ENCODE measurements at places on chromosomes 12 and 14.

GRCh38 chr12:67415473-67415872, 146.3 kb downstream of the CAND1 start:
- DNase-seq: no peak

GRCh38 chr12:130658145-130658911, 57.8 kb downstream of the RIMBP2 start:
- DNase-seq: no peak

- DNase-seq: no peak
Measured at GRCh38 chr12:94297876-94298505, 149.6 kb downstream of the PLXNC1 start.

- DNase-seq: no peak
Measured at GRCh38 chr12:64103825-64104740, 118.0 kb downstream of the KICS2 start.

DNA sequence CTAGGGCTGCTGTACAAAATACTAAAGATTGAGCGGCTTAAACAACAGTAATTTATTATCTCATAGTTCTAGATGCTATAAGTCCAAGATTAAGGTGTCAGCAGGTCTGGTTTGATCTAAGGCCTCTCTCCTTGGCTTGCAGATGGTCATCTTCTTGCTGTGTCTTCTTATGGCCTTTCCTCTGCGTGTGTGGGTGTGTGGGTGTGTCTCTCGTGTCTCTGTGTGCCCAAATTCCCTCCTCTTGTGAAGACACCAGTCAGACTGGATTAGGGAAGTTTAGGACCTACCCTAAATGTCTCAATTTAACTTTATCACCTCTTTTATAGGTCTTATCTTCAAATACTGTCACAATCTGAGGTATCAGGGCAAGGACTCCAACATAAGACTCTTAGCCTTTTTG, 28.3 kb downstream of the DDHD1 start:
- DNase-seq: no peak

DNA sequence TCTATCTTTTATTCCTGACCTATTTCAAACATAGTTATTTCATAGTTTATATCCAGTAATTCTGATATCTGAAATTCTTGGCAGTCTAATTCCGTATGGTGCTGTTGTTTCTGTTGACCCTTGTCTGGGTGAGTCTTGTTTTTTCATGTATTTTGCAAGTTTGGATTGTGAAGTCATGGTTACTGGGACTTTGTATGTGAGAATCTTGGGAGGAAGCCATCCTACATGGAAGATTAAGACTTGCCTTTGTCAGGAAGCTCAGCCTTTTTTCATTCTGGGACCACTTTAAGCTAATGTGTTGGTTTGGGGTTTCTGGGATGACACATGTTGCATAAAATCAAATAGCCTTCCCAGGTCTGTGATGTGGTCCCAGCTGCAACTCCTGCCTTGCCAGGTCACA, 191.6 kb upstream of the E2F7 start:
- no peak for DNase-seq

DNA sequence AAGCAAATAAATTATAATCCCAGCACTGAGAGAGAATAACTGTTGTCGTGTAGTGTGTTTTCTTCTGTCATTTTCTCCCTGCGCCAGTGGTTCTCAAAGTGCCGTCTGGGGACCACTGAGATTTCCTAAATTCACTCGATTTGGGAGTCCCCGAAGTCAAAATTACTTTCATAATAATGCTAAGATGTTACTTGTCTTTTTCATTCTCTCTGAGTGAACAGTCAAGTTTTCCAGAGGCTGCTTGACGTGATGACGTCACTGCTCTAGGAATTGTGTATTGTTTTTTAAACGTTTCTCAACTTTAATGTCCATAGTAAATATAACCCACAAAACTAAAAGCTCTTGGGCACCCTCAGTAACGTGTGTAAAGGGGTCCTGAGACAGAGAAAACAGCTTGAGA, 796 bp upstream of the POP5 start:
- no peak for DNase-seq

- peak; percentile 46 for DNase-seq
Measured at GRCh38 chr14:101490771-101491170, 70.5 kb upstream of the DIO3 start.

DNA sequence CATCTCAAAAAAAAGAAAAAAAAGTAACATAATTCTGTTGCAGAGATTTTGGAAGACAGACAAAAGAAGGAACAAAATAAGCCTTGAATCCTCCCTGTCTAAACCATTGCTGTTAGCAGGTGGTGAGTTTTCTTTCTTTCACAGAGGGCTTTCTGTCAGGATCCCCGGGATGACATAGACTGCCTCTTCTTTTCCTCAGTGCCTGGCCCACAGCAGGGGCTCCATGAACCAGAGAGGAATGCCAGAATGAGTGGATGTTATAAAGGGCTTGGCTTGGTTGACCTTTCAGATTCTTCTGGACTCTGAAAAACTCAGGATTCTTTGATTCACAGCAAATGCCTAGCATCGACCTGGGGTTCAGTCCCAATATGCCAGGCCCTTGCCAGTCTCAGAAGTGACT, 45.8 kb upstream of the CORO1C start:
- no peak for DNase-seq

DNA sequence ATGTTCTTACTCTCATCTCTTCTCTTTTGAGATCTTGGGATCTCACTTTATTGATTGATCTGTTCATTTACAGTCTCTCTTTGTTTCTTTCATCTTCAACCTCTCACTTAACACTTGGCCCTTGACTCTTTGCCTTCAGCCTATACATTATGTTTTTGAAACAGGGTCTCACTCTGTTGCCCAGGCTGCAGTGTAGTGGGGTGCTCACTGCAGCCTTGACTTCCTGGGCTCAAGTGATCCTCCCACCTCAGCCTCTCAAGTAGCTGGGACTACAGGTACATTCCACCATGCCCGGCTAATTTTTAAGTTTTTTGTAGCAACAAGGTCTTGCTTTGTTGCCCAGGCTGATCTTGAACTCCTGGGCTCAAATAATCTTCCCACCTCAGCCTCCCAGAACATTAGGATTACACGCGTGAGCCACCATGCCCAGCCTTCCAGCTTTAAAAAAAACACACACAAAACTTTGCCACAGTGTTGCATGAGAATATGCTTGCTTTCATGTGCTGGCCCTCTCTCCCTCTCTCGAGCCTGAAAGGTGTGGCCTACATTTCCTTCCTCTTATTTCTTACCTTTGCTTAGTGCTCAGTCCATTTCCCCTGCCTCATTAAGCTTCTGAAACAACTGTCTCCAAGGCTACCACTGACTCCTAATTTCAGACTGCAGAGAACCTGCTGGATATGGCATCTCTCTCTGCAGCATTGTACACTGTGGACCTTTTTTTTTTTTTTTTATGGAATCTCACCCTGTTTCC, 9.9 kb downstream of the DIP2B start:
- DNase-seq: no peak

DNA sequence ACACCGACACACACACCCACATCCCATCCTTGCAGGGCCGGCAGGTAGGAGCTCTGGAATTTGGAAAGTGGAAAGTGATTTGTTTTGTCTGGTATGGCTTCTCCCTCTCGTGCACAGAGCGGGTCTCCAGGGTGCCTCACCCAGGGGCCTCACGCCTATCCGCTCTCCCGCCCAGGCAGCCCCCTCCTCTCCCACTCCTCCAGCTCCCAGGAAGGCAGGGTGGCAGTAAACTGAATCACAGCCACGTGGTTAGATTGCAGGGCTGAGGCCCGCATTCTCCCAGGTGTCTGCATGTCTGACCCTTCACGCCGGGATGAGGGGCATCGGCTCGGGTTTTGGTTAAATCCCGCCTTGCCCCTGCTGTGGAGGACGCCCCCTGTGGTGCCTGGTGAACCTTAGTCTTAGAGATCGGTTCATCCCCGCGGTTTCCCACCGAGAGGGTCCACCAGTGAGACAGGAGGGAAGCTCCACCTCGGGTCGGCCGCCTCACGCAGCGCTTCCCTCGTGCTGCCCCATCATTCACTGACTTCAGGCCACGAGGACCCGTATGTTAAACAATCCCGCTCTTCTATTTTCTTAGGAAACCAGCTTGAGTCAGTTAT, 64.4 kb downstream of the ADGRD1 start:
- DNase-seq: no peak

DNA sequence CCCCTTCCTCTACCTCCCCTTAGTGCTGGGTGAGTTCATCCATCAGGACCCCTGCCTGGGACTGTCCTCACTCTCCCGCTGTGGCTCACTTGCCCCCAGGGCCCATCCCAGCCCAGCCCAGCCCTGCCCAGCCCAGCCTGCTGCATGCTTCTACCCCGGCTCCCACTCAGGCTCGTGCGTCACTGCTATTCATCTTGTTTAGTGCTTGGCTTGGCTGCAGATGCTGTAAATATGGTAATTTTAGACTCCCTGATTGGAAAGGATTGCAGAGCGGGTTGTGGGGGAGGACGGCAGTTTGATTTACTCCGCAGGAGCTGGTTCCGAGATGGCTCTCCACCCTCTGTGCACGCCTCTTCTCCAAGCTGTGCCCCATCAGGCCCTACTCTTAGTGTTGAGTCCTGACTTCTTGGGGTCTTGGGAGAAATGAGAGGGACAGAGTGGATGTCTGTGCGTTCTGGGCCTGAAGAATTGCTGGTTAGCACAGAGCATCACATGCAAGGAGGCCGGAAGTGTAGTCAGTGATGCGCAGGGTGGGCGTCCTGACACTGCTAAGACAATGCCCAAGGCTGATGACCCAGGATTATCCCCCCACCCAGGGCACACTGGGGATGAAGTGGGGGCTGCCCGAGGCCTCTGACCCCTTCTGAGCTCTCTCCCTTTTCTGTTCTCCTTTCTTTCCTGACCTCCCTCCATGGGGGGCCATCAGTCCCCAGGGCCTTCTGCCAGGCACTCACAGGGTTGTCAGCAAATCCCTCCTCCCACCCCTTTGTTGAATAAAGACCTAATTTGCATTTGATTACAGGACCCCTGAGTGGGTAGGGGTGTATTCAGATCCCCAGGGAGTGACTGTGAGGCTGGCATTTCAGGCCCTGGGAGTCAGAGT, 244.4 kb downstream of the ZFP36L1 start:
- peak; percentile 97 for DNase-seq

GRCh38 chr12:68403711-68404110, 71.5 kb upstream of the MDM1 start:
- no peak for DNase-seq

GRCh38 chr12:104136577-104136976, 1.4 kb downstream of the NFYB start:
- DNase-seq: no peak

GRCh38 chr12:131049549-131050339, 96.0 kb downstream of the ADGRD1 start:
- DNase-seq: no peak

- DNase-seq: no peak
Measured at GRCh38 chr12:96549341-96549740, 60.0 kb downstream of the CFAP54 start.

GRCh38 chr12:32252199-32253073, 145.8 kb downstream of the BICD1 start:
- no peak for DNase-seq

- no peak for DNase-seq
Measured at GRCh38 chr14:99725774-99726537, 41.9 kb downstream of the CYP46A1 start.

- peak; percentile 25 for DNase-seq
Measured at GRCh38 chr12:43063650-43064049, 474.1 kb upstream of the PRICKLE1 start.

DNA sequence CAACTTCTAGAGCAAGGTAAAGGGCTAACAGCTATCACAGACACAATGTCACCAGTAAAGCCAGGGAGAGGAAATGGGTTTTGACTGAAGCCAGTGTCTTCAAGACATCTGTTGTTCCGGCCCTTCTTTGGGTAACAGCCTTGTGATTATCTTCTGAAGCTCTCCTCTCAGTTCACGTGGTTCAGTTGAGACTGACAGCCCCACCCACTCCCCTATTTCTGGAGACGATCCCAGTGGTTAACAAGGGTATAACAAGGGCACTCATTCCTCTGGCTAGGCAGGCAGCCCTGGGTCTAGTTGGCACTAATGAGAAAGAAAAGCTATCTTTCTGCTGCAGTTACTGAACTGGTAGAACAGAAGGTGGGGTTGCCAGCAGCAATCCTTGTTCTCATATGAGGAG, 6.9 kb downstream of the GNPTAB start:
- peak; percentile 60 for DNase-seq

- DNase-seq: no peak
Measured at GRCh38 chr12:97306147-97306546, 156.5 kb upstream of the RMST start.

DNA sequence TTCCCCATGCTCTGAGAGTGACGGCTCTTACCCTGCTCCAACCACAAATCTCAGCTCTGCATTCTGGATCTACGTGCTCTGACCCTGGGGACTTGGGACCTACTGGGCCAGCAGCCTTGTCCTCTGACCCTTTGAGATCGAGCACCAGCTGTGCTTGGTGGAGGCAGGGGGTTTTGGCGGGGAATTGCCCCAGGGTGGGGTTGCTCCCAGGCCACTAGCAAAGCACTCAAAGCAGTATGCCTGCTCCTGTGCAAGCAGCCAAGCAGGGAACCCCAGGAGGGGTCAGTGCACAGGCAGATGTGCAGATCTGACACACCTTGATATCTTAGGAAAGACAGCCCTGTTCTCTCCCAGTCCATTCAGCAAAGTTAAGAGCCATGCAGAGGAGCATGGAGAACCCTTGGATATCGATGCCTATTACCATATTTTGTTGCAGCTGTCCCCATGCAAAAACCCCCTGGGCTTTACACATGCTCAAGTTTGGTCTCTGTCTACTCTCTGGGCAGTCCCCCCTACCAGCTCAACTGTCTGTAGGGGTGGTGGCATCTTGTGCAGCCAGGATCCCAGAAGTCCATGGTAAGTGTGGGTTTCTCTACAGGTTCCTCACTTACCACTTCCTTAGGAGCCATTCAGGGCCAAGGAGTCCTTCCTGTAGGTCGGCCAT, 319.0 kb downstream of the TMTC2 start:
- no peak for DNase-seq

DNA sequence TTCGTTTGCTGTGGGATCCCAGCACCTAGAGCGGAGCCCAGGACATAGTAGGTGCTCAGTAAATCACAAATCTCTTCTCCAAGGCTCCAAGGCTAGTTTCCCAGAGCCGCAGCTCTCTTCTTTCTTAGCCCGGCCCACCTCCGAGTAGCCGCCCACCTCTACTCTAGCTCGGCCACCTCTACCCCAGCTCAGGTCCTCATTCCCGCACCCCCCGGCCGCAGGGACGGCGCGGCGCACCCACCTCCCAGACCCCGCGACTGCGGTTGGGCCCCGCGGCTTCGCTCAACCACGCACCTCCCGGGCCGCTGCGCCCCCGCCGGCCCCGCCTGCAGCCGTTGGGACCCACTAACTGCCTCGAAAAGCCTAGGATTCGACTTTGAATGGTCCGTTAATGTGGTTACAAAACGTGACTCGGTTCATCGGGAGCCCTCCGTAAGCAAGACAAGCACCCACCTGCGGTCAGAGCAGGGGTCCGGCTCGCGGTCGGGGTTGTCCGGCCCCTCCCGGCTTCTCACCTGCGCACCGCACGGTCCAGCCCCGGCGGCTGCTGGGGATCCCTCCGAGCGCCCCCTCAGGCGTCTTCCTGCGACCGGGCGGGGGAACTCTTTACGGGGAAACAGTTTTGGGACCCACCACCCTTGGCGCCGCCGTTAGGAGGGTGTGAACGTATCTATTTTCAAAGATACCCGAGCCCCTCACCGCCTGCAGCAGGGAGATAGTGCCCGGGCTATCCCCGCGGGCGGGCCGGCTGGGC, at the start of gene SLC2A14:
Gene SLC2A14 (minus strand): TSS at position 350 of the 754 bp plus-strand sequence. CDS start 3,035 bp downstream, outside the sequence.
- no peak for DNase-seq

Measured in tibial artery (tissue), 4 donors.